ENCODE measurements at places on chromosomes 7 and 10.

GRCh38 chr10:1401071-1401965 lies 336.0 kb downstream of the ADARB2 start:
- no peak for DNase-seq

- DNase-seq: no peak
Observed at GRCh38 chr7:128353189-128353588, 8.3 kb downstream of the PRRT4 start.

GRCh38 chr7:109377076-109377884 lies 807.6 kb downstream of the DNAJB9 start:
- DNase-seq: no peak

DNA sequence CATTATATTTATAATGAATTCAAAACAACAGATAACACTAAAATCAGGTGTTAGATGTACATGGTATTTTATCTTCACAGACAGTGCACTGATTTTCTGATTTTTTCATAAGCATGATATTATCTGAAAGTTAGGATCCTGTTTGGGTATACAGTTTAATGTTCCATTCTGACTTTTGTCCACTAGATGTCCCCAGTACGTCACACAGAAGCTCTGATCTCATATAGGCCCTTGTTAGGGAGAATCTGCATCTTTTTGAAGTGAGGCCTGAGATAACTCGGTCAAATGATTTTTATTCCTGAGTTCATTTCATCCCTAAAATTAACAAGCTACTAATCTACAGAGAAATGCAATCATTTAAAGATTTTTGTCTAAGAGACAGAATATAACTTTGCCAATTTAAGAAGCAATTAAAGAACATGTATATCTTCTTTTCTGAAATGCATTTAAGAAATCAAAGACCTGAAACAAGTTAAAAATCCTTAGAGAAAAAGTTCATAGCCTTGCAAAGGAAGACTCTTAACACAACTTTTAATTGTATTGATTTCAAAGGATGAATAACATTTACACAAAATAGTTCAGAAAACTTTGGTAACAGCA lies 72.0 kb upstream of the TES start:
- peak; percentile 0 for DNase-seq

- no peak for DNase-seq
Observed at GRCh38 chr7:97272237-97272975, 154.9 kb downstream of the SDHAF3 start.

DNA sequence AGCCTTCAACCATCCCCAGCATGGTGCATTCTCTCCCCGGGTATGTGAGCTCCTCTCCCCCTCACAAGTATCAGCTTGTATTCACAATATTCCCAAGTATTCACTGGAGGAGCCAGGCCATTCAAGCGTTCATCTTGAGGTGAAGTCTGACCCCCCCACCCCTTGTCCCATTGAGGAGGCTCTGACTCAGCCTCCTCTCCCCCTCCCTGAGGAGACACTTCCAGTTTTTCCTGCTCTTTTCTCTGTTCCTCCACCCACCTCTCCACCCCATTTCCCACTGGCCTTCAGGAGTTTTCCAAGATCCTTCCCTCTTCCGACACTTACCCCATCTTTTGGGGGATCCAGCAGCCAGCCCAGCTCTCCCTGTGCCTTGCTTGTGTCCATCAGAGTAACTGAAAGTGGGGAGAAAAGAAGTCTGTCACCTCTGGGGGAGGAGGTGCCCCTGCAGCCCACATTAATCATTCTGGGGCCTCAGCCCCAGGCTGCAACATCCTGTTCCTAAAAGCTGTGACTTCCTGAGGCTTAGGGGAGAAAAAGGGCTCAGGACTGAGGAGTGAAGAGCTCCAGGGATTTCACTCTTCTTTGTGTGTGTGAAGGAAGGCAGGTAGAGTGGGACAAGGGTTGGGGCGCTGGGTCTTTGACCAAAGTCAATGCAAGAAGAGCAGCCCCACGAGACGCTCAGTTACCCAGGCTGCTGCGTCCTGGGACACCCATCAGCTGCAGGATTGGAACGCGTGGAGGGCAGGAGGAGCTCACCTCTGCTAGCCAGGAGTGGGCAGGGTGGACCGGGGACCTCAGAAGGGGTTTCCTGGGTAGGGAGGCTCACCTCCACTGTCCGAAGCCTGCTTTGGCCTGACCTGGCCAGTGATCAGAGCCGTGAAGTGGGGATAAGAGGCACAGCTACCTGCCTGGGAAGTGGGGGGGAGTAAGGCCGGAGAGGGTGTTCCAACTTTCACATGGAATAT lies 1.1 kb downstream of the EPHA1 start:
- no peak for DNase-seq

DNA sequence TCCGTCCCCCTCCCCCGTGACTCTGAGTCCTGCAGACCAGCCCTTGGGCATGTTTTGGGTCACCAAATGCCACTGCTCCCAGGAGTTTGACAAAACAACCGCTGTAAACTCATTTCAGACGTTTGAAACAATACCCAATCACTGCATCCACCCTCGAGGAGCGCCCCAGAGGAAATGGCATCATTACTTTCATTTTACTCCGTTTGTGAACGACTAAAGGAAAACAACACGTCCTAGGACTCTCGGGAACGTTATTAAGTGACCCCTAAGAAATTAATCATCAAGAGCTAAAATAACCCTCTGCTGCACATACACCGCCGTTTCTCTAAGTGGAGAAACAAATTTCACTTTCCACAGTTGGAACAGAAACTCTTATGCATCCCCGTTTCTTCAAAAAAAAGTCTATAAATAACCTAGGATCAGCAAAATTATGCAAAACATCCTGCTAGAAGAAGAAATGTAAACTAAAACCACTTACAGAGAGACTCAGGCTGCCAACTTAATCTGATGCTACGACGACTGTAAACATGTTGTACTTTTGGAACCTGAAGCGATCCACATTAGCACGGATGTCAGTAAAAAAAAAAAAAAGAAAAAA lies 109.9 kb upstream of the EFCAB10 start:
- no peak for DNase-seq

DNA sequence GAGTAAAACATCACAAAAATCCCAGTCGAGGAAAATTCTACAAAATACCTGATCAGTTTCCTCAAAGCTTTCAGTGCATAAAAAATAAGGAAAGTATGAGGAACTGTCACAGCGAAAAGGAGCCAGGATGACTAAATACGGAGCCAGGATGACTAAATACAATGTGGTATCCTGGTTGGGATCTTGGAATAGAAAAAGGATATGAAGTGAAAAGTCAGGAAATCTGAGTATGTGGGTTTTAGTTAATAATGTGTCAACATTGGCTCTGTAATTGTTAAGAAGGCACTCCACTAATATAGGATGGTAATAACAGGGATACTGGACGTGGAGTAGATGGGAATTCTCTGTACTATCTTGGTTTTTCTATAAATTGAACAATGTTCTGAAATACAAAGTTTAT lies 175.5 kb downstream of the SUGCT start:
- DNase-seq: no peak

GRCh38 chr10:72552857-72553256 lies 73.0 kb downstream of the MICU1 start:
- DNase-seq: no peak

DNA sequence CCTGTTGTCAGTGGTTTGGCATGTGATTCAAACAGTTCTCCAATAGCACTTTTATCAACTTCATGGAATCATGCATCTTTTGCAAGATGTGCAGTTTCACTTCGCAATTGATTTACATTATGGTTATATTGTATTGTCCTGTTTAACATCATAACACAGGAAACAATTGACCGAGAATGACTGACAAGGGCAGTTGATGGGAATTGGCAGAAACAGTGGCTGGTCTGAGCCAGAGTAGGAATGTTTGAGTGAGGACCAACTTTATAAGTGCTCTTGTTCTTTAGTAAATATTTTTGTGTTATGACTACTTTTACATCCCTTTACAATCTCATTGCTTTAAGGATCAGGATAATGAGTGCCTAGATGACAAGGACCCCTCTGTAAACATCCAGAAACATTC lies 2.2 kb downstream of the KLHL7 start:
- no peak for DNase-seq

DNA sequence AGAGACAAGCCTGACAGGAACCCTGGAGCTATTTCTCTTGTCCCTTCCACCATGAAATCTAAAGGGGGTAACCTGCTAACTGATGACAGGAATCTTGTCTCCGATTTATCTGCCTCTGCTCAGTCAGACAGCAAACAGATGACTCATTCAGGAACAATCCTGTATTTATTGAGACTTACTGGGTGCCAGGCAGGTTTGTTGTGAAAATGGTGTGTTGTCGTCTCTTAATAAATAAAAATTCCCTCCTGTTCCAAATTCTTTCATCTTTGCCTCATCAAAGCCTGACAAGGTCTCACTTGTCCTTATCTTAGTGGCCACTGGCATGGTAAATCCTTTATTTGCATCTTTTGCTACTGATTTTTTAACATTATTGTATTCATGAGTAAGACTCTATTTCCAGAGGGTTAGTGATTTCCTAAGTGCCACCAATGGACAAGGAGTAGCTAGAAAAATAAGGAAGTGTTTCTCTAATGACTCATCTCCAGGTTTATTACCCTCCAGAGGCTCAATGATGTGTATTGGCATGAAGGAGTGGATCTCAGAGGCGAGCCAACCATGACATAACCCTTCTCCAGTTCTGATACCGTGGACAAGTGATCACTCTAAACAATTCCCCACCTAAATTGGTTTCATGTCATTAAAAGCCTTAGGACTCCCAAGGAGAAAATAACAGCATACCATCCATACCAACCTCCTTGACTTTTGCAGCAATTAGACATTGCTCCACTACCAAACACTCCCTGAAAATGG lies 724.0 kb downstream of the GRID1 start:
- peak; percentile 68 for DNase-seq

GRCh38 chr7:139767561-139767982 lies 10.2 kb downstream of the HIPK2 start:
- no peak for DNase-seq

GRCh38 chr10:97445357-97445721 lies 467 bp downstream of the EXOSC1 start:
- DNase-seq: no peak

- DNase-seq: no peak
Observed at GRCh38 chr7:56495165-56495564, 378.9 kb upstream of the NUPR2 start.

GRCh38 chr10:22285130-22285529 lies 31.1 kb upstream of the COMMD3 start:
- no peak for DNase-seq

DNA sequence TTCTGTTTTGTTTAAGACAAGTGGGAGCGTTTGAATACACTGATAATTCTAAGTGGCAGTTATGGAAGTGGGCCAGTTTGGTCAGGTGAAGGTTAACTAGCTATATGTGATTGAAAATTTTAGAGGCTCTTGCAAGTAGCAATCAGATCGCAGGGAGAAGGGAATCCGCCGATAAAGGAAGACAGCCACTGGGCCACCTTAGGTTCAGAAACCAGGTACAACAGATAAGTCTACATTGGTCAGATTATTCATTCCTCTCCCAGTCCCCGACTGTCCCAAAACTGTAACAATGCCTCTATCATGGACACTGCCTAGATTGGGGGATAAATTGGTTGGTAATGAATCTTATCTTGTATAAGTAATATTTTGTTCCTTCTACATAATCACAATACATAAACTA lies 8.9 kb downstream of the ANK3 start:
- DNase-seq: no peak

All from NCI-H2029 (cell line).